Brain pericyte (primary cell): ENCODE measurements at places on chromosomes 1 and 21.

GRCh38 chr1:117930173-117930447 lies 571 bp downstream of the WDR3 start:
- no peak for DNase-seq

GRCh38 chr1:93681101-93681988 lies at the start of gene BCAR3:
BCAR3 (minus strand) TSS chr1:93681837; CDS start chr1:93674930, 6,907 bp downstream.
- no peak for DNase-seq

DNA sequence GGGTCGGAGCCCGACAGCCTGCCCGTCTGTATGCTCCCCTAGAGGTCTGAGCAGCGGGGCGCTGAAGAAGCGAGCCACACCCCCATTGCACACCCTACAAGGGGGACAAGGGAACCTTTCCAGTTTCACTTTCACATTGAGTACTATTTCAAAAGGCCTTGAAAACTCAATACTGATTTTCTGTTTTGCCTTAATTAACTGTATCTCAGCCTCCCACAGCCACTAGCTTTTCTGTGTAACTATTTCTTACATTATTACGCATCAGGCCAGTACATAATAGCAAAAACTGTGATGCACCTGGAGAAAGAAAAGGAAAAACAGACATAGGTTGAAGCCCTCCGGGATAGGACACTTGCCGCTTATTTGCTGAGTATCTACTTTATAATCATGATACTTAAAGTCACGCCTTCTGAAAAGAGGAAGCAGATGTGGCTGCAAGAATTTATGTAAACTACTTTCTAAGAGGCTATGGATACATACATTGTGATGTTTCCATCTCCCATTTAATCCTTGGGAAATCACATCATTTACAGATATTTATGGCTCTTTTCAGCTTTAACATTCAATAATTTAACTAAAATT lies 1719.5 kb downstream of the MRPL39 start:
- no peak for DNase-seq

DNA sequence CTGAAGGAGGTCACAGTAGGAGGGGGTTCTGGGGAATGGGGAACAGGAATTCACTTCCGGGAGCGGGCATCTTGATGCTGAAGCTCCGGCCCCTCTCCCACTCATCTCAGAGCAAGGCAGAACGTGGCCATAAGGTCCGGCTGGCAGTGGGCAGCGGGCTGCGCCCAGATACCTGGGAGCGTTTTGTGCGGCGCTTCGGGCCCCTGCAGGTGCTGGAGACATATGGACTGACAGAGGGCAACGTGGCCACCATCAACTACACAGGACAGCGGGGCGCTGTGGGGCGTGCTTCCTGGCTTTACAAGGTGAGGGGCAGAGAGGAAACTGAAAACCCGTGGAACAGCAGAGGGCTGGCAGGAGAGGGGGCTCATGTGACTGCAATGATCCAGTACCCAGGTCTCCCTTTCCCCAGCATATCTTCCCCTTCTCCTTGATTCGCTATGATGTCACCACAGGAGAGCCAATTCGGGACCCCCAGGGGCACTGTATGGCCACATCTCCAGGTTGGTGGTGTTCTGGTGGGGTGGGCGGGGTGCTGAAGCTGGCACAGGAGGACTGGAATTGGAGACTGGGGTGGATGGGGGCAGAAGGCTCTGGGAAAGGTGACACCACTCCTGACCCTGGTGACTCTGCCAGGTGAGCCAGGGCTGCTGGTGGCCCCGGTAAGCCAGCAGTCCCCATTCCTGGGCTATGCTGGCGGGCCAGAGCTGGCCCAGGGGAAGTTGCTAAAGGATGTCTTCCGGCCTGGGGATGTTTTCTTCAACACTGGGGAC lies 3.0 kb downstream of the SLC27A3 start:
- DNase-seq = no peak

- no peak for DNase-seq
These were observed 49.5 kb upstream of the ERRFI1 start for GRCh38 chr1:8075511-8076051.

- DNase-seq = no peak
These were observed 7.4 kb downstream of the H3-3A start for GRCh38 chr1:226069811-226070489.

- DNase-seq = no peak
These were observed 12.0 kb downstream of the NCMAP start for GRCh38 chr1:24567792-24568388.

GRCh38 chr1:57165546-57165945 lies 199.7 kb upstream of the C8B start:
- no peak for DNase-seq

- DNase-seq = no peak
These were observed 101.5 kb upstream of the RAB4A start for GRCh38 chr1:229169399-229169798.

GRCh38 chr21:33401630-33401992 lies 1.6 kb upstream of the IFNGR2 start:
- DNase-seq = no peak

DNA sequence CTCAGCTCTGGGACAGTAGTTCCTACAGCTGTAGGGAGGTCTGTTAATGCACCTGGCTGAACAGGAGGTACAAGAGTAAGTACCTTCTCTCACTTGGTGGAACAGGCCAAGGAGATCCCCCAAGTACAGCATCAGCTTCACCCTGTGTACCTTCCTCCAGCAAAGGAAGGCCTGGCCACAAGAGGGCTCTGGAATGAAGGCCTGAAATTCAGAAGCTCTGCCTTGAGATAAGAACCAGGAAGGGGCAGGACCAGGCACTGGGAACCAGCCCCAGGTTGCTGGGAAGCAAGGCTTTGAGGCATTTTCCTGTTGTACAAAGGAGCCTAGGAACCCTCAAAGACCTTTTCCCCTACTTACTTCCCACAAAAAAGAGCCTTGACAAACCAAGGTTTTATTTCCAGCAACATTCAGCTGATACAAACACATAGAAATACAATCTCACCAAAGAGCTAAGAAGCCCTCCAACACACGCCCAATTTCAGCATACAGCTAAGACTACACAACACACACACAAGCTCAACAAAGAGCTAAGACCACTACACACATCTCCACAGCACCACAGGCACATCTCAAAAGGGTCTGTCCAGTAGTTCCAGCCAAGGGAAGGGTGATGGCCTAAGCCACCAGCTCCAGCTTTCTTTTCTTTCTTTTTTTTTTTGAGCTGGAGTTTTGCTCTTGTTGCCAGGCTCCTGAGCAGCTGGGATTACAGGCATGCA lies 23.5 kb downstream of the F11R start:
- no peak for DNase-seq

DNA sequence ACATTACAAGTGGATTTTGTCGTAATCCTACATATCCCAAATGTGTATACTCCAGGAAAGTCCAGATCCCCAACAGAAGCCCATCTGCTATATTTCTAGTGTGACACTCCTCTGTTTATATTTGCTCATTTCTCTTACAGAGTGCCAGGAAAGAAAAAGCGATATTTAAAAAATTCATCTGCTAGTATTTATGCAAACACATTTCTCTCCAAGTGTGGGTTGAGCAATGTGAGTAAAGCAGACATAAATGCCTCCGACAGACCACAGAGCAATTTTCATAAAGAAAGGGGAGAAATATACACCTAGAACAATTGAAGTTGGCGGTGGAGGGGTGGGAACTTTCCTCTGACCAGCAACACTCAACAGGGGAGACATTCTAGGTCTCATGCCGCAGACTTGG lies 22.2 kb upstream of the RAP1A start:
- no peak for DNase-seq

- DNase-seq = no peak
These were observed 4.6 kb downstream of the LMX1A start for GRCh38 chr1:165351863-165352441.

DNA sequence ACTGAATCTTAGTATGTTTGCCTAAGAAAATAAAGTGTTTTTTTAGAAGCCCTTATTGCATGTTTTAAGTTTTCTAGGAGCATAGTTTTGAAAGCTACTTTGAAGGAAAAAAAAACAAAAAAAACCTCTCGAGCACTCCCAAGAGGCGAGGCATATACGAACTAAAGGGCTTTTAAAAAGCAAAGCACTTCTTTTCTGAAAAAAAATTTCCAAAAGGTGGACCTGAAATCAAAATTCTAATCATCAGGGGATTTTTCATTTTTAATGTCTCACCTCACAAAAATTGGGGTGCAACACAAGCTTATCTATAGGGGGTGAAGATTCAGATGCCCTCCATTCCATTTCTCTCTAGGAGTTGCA lies 594 bp downstream of the GLMN start:
- no peak for DNase-seq

DNA sequence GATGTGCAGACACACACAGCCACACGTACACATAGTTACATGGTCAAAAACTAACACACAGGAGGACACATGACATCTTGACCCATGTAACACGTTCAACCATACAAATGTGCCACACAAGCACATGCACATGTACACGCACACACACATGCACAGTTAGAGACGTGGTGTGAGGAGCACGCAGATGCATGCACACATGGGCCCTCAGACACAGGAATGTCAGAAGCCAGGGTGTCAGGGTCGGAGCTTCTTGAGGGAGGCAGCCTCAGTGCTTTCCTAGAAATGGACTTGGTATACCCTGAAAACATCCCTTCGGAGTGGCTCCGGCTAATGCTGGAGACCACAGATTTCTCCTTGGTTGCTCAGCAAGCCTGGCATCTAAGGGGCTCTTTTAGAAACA lies 114.3 kb downstream of the DMRTB1 start:
- DNase-seq = no peak

DNA sequence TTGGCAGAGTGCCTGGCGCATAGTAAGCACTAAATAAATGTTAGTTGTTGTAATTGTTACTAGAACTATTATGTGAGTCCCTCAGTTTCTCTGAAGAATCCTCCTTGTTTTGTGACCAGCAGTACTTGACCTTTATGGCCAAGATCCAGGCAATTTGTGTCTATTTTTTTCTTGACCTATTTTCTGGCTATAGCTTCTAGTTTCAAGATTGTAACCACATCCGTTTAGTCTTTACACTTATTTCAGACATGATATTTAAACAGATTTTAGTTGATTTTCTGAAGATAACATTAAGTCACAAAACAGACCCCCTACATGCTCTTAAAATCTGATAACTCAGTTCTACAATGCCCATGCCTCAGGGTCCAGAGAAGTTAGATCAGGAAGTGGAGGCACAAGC lies 50.3 kb downstream of the CDC7 start:
- no peak for DNase-seq

GRCh38 chr1:23129846-23130245 lies 38.8 kb downstream of the LUZP1 start:
- DNase-seq = no peak

DNA sequence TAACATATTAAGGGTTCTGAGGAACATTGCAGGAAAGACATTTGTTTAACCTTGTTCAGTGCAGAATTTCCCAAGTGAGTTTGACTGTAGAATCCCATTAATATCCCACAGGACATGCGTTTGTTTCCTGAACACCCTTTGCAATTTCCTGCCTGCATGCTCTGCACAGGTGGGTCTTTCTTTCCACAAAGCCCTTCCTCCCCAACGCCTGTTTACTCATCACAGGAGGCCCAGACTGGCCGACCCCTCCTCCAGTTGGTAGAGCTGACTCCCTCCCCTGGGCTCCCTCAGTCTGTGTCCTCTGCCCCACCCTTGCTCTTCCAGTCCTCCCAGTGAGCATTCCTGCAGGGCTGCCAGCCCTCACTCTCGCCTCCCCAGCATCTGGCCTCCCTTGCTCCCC lies 47.5 kb upstream of the CTPS1 start:
- DNase-seq = no peak

DNA sequence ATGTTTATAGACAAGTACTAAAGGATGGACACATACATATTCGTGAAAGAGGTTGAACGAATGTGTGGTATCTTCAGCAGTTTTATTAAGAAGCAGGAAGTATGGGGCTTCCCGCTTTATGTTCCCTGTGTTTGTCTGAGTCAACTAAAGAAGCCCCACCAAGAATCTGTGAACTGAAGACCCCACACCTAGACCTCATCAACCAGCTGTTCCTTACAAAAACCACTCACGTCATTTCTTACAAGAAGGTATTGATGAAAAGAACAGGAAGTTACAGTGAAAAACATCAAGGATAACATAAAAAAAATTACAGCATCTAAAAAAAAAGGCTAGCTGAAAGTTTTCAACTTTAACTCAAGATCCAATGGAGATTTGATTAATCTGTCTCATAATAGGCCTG lies 12.3 kb downstream of the REG4 start:
- DNase-seq = no peak

DNA sequence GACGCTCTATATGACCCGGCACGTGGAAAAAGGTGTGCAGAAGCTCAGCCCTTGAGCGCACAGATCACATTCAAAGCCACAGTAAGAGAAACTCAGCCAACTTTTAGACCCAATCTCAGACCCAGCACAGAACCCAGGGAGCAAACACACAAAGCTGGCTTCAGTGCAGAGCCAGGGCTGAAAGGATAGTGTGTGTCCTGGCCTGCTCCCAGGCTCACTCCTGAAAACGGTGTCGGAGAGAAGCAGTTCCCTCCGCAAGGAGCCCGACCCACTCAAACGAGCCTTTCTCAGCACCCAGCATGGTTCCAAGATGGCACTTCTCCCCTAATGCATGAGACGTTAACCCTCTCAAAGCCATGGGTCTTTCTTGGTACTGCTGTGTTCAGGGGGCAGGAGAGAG lies 39.6 kb downstream of the CASZ1 start:
- DNase-seq = no peak

- no peak for DNase-seq
These were observed 107.9 kb downstream of the RUNX1 start for GRCh38 chr21:34941162-34941561.

DNA sequence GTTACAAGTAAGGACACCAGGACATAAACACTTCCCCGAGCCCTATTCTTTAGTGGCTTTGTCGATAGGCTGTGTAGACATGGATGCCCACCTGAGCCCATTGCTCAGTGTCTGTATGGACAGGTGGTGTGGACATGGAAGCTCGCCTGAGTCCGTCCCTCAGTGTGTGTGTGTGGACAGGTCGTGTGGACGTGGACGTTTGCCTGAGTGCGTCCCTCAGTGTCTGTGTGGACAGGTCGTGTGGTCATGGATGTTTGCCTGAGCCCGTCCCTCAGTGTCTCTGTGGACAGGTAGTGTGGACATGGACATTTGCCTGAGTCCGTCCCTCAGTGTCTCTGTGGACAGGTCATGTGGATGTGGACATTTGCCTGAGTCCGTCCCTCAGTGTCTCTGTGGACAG lies 38.7 kb upstream of the COL6A2 start:
- no peak for DNase-seq

DNA sequence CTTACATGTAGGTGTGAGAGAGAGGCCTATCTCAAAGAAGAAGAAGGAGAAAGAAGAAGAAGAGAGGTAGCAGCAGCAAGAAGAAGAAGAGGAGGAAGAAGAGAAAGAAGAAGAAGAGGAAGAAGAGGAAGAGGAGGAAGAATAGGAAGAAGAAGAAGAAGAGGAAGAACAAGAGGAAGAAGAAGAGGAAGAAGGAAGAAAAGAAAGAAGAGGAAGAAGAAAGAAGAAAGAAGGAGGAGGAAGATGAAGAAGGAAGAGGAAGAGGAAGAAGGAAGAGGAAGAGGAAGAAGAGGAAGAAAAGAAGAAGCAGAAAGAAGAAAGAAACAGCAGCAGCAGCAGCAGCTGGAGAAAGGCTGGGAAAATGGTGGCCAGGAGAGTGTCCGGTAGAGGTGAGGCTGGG lies 10.3 kb upstream of the AZIN2 start:
- DNase-seq = no peak

GRCh38 chr1:104868794-104869193 lies 1119.1 kb downstream of the AMY1C start:
- DNase-seq = no peak

- DNase-seq = no peak
These were observed 174.6 kb downstream of the GABPA start for GRCh38 chr21:25909341-25909740.
